ENCODE measurements at places on chromosomes 2 and 18.

- no peak for DNase-seq
These were observed 24.9 kb upstream of the CATIP start for GRCh38 chr2:218331745-218332144.

- DNase-seq, result no peak
These were observed 43.6 kb downstream of the LYPD6B start for GRCh38 chr2:149082079-149082478.

- no peak for DNase-seq
These were observed 547.6 kb downstream of the NRXN1 start for GRCh38 chr2:50484371-50484770.

DNA sequence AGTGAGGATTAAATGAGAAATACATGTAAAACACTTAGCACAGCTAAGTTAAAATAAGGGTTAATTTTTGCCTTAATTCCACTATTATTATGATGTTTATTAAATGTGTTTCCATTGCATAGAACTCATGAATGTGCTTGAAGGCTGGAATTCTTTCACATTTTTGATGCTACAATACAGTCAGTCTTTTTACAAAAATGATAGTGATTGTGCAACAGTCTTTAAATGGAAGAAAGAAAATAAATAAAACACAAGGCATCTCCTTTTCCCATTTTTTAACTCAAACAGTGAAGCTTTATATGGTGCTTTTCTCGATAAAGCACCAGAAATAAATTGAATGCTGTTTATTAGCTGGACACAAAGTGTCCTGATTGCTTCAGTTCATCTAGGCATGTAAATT lies 123.9 kb downstream of the MAP2 start:
- DNase-seq, result no peak

DNA sequence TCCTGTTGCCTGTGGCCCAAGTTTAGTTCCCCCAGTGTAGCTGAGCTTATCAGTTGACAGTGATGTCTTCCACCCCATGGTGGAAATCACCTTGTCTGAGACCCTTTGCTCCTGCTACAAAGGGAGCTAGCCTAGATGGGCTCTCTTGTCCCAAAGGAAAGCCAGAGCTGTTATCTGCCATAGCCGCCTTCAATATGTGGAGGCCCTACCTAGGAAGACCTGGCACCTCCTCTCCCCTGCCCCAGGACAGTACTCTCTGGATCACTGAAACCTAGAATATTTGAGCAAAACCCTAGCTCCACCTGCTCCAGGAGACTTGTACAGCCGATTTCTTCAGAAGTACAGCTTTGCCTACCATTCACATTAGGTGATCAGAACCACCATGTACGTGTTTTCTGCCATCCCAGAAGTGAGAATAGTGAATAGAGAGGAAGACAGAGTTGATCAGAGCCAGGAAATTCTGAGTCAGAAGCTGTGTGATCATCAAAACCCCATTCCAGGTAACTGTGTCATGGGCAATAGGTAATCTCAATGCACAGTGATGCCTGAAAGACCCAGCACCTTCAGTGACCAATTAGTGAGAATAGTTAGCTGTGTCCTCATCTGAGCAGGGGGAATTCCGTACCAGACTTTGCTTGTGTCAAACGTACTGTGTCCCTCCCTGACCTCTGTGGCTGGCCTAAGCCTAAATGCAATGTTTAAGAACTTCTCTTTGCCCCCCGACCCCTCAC lies 138.4 kb upstream of the ALPP start:
- DNase-seq, result no peak

DNA sequence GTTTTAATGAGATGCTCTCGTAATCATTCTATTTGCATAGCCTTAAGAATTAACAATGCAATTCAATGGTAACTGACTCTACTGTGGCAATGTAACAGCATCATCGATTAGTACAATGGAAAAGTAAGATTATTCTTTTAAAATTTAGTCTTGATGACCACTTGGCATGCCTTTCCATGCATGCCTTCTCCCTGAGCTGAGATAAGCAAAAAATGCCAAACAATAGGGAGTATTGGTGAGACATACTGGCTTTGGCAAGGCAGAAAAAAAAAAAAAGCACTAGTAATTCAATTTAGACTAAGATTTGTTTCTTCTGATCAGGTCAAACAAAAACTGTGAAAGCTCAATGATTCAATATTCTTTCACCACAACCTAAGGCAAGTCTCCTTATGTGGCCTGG lies 110.8 kb upstream of the TRIB2 start:
- no peak for DNase-seq

DNA sequence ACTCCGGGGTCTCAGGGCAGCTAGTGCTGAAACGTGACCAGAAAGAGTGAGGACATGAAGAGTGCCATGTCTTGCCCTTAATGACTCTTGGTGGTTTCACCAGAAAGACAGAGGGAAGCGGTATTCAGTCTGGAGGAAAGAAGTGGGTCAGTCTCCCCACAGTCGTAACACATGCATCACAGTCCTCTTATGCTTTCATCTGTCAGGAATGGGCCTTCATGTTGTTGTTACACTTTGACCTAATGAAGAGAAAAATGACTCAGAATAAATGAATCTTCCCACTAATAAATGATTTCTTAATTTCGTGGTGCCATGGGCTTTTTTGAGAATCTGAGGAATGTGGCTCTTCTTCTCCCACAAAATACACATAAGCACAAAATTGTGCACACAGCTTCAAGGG lies 103.2 kb downstream of the SLC8A1 start:
- DNase-seq, result no peak

DNA sequence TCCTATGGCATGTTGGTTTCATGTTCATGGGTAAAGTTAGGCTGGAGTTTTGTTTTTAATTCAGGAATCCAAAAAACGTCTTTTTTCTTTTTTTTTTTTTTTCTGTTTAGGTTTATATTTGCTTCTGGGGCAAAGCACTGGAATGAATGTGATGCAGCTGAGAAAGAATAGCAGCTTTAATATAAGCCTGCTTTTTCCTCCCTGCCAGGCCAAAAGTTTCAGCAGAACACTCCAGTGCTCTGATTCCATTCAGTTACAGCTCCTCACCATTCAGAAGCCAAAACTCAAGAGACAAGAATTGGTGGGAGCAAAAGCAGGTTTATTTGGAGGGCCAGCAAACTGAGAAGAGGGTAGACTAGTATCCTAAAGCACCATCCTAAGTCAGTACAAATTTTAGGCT lies 102.7 kb upstream of the PELI1 start:
- DNase-seq, result no peak

DNA sequence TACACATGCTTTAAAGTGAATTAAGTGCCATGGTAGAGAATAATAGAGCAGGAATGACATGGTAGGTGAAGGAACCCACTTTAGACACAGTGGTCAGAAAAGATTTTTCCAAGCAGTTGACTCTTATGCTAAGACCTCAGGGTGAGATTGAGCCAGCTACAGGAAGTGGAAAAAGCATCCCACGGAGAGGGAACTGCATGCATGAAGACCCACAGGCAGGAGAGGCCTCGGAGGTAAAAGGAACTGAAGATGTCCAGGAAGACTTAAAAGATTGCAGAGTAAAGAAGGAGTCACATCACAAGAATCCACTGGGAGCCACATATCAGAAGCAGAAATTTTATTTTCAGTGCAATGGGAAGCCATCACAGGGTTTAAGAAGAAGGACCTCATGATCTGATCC lies 499.2 kb upstream of the FAM98A start:
- no peak for DNase-seq

- no peak for DNase-seq
These were observed 101.0 kb downstream of the FAM210A start for GRCh38 chr18:13625355-13625754.

GRCh38 chr2:71608034-71608433 lies 154.7 kb downstream of the DYSF start:
- DNase-seq, result no peak

DNA sequence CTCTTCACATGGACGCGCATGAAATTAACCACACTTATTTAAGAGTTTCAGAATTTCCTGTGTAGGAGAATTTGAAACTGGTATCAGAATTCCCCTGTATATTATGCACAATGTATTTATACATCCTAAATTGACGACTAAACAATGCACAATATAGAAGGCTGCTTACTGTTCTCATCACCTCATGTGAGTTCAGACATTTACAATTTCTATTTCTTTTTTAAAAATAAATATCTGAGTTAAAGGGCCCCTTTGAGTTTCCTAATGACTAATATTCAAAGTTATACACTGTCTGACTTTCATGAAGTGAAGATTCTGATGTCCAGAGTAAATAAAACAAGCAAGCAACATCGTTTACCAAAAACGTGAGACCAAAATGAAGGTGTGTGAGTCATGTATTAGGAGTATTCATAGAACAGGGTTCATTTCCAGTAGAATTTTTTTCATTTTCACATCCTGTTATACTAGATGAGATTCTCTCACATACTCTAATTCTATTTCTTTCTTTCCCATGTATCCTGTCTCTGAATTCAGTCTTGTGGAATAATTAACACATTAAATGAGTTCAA lies 406.2 kb downstream of the NUP35 start:
- no peak for DNase-seq

DNA sequence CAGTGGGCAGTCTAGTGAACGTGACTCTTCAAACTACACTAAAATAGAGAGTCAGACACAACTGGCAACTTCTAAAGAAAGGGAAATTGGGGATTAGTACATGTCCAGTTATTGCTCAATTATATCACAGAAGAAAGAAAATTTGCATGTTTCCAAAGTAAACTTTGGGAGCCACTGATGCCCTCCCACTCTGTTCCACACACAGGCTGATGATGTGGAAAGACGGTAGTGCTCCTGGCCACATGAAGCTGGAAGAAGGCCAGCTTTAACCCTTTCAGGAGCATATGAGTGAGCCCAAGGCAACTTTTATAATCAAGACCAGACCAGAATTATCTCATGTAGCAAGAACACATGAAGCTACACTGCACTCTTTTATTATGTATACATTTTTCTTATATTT lies 141.0 kb downstream of the NR4A2 start:
- DNase-seq, result no peak

DNA sequence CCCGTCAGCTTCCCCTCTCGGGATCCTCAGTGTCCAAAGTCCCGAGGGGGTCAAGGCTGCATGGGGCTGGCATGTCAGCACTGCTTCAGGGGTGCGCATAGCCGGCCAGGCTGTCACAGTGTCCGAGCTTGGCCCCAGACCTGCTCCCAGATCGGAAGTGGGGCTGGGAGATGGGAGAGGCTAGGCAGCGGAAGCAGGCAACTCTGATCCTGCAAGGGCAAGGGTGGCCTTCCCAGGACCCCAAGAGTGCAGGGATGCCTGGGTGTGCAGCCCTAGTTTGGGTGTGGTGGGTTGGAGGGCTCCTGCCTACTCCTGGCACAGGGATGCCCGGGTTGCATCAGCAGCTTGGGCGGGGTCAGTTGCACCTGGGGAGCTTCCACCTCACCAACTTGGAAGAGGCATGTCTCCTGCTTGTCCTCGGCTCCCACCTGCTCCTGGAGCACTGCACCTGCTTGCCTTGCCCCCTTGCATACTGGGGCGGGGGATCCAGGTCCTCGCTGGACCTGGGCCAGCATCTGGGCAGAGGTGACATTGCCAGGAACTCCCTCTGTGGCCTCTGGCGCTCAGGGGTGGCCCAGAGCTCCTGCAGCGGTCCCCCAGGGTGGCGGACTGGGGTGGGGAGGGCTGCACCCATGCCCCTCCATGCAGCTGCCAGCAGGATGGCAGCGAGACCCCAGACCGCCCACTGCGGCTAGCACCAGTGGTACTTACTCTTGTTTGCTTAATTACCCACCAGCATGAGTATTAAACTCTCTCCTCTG lies 41.3 kb downstream of the CBLN2 start:
- no peak for DNase-seq

- DNase-seq, result no peak
These were observed 74.3 kb downstream of the DDX1 start for GRCh38 chr2:15665943-15666460.

- DNase-seq, result no peak
These were observed 51.2 kb downstream of the HDAC4 start for GRCh38 chr2:239349453-239350135.

DNA sequence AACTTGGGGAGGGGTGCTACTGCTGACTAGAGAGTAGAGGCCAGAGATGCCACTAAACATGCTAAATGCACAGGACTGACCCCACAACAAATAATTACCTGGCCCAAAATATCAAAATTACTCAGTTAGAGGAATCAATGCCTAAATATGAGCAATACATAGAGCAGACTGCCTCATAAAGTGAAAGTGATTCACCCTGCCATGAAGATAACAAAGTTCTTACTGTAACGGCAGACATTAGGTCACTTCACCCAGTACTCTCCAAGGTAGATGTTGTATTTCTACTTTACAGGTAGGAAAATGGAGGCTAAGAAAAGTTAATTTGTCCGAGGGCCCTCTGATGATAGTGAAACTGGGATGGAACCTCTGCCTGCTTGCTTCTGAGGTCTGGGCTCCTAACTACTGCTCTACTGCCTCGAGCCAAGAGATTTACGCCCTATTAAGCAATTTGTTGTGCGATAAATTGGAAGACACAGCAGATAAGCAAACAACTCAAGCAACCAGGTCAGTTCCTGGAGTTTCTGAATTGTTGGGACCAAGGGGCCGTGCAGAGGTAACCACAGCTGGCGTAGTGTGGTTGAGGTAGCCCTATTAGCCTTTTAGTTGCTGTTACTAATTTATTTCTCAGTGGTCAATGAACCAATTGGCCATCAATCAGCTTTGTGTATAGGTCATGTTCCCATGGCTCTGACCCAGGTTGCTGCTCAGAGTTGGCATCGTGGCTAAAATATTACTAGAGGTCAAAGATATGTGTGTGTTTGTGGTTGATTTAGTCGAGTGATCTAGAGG lies 4.8 kb downstream of the DHRS9 start:
- DNase-seq, result no peak

DNA sequence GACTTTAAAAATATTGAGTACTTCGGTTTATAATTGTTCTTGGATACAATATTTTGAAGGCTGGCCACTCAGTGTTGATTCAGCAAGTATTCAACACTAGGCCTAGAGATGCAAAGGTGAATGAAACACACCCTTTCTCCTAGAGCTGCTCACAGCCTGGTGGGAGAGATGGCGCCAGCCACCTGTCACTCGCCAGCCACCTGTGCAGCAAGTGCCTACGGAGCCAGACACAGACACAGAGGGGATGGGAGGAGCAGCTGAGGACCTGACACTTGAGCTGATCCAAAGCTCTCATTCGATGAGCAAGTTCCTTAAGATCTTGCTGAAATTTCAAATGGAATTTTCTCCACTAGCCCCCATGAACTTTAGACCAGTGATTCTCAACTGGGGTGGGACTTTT lies 151.1 kb upstream of the RIOK3 start:
- no peak for DNase-seq

DNA sequence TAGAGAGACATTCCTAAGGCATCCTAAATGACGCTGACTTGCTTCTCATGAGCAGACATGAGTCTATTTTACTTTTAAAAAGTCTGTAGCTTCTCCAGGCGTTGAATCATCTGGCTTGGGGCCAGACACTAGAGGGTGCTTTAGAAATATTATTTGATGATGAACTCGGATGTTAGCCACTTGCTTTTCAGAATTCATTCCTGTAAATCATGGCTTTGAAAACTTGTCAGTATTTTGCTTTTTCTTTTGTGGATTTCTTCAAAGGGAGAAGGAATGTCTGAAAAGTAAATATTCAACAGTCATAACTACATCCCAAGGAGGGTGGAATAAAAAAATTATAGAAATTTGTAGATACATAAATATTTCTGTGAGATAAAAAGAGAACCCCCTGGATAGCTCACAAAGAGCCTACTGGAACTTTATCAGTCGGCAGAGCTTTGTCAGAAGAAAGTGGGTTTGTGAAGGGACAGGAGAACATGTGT lies 370.8 kb downstream of the OSR1 start:
- no peak for DNase-seq
